ENCODE measurements at places on chromosomes 7 and 10.

- DNase-seq = no peak
Measured at GRCh38 chr10:118638680-118639079, 43.2 kb upstream of the PRLHR start.

- DNase-seq = no peak
Measured at GRCh38 chr10:17751781-17752445, at the start of gene TMEM236. Gene TMEM236 (plus strand): TSS chr10:17752201. CDS start chr10:17752296, 95 bp downstream.

- no peak for DNase-seq
Measured at GRCh38 chr7:94630855-94631254, 25.1 kb downstream of the SGCE start.

- no peak for DNase-seq
Measured at GRCh38 chr10:22226599-22226998, 8.8 kb upstream of the EBLN1 start.

- DNase-seq = no peak
Measured at GRCh38 chr7:130356876-130357611, 12.4 kb downstream of the CPA5 start.

GRCh38 chr10:125936331-125936730, 40.0 kb downstream of the FANK1 start:
- DNase-seq = no peak

GRCh38 chr10:113386005-113386404, 166.8 kb upstream of the HABP2 start:
- no peak for DNase-seq

- no peak for DNase-seq
Measured at GRCh38 chr10:7075851-7076250, 335.0 kb downstream of the SFMBT2 start.

DNA sequence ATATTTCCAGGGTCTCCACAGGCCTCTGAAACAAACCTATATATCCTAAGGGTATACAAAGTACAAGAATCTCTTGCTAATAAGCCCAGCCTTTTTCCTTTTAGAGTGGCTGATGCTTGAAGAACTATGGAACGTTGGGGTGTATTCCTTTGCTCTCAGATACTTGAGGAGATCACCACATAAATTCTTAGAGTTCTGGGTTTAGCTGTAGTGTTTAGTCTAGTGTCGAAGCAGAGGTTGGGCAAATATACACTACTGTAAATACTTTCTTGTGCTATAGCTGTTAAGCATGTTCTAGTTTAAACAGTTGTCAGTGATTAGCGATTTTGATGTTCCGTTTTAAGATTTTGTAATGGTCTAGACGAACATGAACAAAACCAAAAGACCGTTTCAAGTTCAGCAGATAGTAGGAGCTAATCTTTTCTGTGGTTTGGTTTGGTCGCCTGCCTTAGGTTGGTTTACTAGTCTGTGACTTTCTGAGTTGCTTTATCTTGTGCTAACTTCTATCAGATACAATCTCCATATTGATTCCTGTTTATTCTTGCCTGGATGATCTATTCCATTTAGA, 229.6 kb downstream of the NSUN6 start:
- no peak for DNase-seq

All from stimulated activated CD4-positive, alpha-beta T cell treated with anti-CD3 and anti-CD28 coated beads, TNF-alpha, amount 100 ng/mL, for 24 hours (primary cell).